ENCODE measurements at places on chromosomes 1 and 21.

DNA sequence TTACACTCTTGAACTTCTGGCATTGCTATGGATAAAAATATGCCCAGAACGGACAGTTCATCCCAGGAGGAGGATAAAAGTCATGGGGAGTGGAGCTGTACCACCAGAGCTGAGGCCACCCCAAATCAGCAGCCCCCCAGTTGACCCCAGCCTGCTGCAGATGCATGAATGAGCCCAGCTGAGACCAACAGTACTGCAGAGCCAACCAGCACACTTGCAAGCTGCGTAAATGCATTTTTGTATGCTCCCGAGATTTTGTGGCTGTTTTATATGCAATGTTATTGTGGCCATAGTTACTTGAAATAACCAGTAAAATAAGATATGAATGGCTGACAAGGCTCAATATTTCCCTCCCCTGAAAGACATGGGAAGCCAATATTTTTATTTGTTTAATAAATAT, 264.6 kb downstream of the DUSP10 start:
- DNase-seq = no peak

GRCh38 chr1:40404670-40405462, 31.3 kb downstream of the SMAP2 start:
- peak; percentile 14 for DNase-seq

DNA sequence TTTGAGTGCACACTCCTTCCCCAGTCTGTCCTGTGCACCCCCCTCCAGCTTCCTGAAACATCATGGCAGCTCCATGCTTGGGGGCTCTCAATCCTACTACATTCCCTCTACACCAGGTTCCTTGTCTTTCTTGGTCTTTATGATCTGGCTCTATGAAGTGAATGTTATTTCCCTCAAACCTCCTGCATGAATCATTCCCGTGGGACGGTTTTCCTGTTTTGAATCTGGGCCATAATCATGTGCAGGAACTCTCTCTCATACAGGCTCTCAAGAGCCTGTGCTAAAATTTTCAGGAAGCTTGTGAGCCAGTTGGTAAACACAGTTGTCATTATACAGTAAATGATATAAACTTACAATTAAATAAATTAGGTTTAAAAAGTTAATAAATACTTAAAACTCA, 89.8 kb upstream of the KCNE2 start:
- no peak for DNase-seq

DNA sequence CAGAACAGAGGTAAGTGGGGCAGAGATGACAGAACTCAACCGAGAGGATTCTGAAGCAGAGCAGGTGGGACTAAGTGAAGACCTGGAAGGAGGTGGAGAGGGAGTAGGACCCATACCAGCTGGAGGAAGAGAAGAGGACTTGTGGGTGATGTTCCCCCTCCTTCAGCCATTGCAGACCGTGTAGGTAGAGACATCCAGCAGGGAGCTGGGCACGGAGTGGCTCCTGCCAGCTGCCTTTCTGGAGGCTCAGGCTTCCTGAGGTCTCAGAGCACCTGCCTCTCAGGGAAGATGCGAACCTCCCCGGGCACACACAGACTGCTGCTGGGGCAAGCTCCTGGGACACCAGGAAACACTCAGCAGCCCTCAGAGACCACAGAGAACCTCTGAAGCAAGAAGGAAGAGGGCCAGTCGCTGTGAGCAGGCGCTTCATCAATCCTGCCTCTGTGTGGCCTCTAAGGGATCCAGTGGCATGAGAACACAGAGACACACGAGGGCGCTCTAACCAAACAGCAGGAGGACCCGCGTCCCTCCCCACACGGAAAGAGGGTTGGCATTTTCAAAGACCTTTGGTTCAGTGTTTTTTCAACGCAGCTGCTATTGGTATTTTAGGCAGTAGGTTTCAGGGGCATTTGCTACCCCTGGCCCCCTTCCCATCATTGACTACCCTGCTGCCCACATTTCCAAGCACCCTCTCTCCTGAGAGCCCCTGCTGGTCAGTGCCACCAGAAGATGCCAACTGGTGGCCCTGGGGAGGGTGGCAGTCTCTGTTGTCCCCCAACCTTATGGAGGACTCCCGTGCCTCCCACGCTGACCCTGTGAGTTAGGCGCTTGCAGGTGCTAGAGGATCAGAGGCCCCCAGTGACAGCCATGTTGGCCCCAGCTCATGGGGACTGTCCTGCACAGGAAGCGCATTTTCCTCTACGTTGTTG, 89.6 kb upstream of the EDN2 start:
- peak; percentile 38 for DNase-seq

- DNase-seq = no peak
These were observed 36.6 kb downstream of the SRRM1 start for GRCh38 chr1:24679725-24680124.

DNA sequence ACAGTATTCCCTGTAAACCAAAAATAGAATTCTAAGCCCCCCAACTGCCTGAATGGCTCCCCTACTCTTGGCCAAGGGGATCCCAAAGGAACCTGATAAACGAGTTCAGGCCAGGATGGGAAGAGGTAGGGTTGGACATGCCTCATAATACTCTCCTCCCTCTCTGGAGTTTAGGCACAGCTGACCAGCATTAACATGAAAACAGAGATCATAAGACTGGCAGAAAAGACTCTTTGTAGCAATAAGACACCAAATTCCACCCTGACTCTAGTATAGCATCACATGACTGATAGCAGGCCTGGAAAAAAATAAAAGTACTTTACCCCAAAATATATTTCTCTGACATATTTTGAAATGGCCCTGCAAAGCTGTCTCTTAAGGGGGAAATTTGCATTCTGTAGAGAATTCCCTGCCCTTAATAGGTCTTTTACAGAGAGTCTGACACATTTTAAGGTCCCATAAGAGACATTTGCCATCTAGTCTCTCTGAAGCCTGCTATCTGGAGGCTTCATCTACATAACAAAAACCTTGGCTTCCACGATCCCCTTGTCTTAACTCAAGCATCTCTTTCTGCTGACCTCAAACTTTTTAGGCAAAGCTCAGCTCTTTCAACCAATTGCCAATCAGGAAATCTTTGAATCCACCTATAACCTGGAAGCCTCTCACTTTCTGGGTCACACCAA, 55.9 kb downstream of the SIK1 start:
- DNase-seq = no peak

- DNase-seq = no peak
These were observed 39.1 kb downstream of the SPSB1 start for GRCh38 chr1:9331558-9332346.

GRCh38 chr1:153432874-153433681, 16.8 kb downstream of the S100A7A start:
- no peak for DNase-seq

- DNase-seq = no peak
These were observed 146.1 kb downstream of the EDEM3 start for GRCh38 chr1:184608581-184608980.

DNA sequence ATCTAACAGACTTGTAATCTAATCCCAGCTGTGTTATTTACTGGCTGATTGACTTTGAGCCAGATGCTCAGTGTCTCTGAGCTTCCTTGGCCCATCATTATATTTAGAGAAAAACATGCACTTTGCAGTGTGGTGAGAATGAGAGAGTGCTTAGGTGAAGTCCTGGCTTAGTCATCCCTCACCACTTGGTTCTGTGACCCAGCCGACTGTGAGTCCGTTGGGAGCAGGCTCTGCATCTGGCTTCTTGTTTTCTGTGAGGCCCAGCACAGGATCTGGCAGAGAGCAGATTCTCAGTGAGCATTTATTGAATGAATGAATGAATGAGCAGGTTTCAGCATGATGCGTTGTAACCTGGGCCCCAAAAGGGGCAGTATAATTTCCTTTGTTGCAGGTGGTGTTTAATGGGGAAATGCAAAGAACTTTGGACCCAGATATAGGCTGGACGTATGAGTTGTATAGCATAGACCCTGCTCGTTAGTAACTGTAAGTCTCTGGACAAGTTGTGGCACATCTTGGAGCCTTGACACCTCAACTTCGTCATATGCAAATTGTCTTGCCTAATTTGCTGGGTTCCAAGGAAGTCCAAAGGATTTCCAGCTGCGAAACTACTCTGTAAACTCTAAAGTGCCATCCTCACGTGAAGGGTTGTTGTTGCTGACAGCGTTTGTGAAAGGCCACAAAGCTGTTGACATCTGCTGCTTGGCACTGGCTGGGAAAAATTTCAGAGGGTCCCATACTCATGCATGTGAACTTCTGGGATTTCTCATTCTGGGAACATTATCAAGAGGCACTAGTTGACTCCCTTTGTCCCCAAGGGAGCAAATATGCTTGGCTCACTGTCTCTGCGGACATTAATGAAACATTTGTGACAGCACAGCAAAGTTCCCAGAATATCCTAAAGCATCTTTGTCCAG, 138.8 kb upstream of the USP24 start:
- no peak for DNase-seq

GRCh38 chr1:209150114-209150513, 433.4 kb upstream of the CAMK1G start:
- no peak for DNase-seq

GRCh38 chr1:109391626-109392025, 6.1 kb downstream of the SORT1 start:
- no peak for DNase-seq

GRCh38 chr1:204398197-204399125, 13.2 kb downstream of the PPP1R15B start:
- DNase-seq = peak; percentile 84

DNA sequence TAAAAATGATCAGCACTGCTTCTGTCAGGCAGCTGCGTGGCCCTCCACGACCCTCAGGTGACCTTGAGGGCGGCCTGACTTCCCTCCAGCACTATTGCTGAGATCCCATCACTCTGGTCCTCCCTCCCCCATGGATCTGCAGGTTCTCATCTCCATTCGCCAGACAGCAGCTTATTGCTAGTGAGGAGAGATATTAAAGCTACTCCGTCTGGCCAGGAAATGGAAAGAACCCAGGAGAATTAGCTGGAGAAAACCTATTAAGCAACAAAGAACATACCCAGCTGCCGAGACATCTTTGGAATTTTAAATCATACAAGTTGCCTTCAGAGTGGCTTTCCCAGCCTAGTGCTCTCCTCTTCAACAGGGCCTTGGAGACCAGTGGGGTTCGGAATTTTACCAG, 25.7 kb upstream of the KCNN3 start:
- no peak for DNase-seq

Measured in NCI-H187 treated with DMSO at 0.1 percent for 48 hours (cell line).